ENCODE measurements at places on chromosomes 1 and 21. TPM values are rescaled to one million over a fixed set of nuclear protein-coding genes. Genes with fewer than 3 reads are reported as not detected.

The KRTAP12-3 gene
- not detected for total RNA-seq

The SPRR1B gene
- total RNA-seq: not detected

The CATSPERE gene
- 0.44 TPM for total RNA-seq

The KCNH1 gene
- total RNA-seq: 0.15 TPM

The MUTYH gene
- 22.3 TPM for total RNA-seq

The FAM78B gene
- 0.29 TPM for total RNA-seq

The MAN1C1 gene
- total RNA-seq: 4.7 TPM

The ETNK2 gene
- 2.6 TPM for total RNA-seq

The SMYD2 gene
- total RNA-seq: 31.3 TPM

The GNAT2 gene
- 0.17 TPM for total RNA-seq

The KLHDC8A gene
- total RNA-seq: not detected

The HRNR gene
- not detected for total RNA-seq

The KRTAP12-2 gene
- total RNA-seq: not detected

The EEIG2 gene
- total RNA-seq: 33.9 TPM

The PCAT6 gene
- total RNA-seq: not detected
